ENCODE measurements at places on chromosomes 13 and 19.
A peak's percentile ranks its signal among the peaks of the same experiment; 100 is the strongest.

DNA sequence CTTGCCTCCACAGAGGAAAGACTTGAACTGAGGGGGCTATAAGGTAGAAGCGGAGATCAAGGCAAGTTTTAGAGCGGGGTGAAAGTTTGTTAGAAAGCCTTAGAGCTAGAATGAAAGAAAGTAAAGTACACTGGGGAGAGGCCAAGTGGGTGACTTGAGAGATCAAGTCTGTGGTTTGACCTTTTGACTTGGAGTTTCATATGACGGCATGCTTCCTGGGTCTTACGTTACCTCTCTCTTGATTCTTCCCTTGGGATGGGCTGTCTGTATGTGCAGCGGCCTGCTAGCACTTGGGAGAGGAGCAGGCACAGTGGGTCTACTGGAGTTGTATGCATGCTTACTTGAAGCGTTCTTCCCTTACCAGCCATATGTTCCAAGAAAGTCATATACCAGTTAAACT is 1768.5 kb downstream of the PCDH9 start:
- H3K27ac ChIP-seq, result no peak overlapping the region
- H3K27me3 ChIP-seq, result no peaks in the 10 kb centered on the region
- no peaks in the 10 kb centered on the region for H3K4me1 ChIP-seq
- no peaks in the 10 kb centered on the region for H3K36me3 ChIP-seq

DNA sequence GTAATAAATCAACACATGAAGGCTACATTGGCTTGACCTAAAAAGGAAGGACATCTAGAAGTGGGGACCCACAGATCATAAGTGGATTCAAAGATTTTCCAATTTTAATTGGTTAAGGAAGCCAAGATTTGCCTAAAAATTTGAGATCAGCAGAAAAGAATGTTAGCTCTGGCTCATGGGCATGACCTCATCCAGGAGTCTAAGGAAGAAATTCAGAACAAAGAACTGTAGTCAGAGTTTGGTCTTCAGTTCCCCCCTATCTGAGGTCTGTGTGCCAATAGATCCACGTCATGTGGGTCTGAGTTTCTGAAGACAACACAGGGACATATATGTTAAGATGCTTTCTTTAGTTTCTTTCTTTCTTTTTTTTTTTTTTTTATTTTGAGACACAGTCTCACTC is 648.8 kb upstream of the SPRY2 start:
- no peaks in the 10 kb centered on the region for H3K4me1 ChIP-seq
- no peak overlapping the region for H3K27ac ChIP-seq
- H3K27me3 ChIP-seq, result no peaks in the 10 kb centered on the region
- H3K36me3 ChIP-seq, result no peaks in the 10 kb centered on the region
- no peak overlapping the region for H3K4me3 ChIP-seq

- H3K4me1 ChIP-seq, result no peaks in the 10 kb centered on the region
- no peak overlapping the region for H3K27ac ChIP-seq
- H3K4me3 ChIP-seq, result no peak overlapping the region
- H3K27me3 ChIP-seq, result no peaks in the 10 kb centered on the region
Measured at GRCh38 chr13:32060401-32060878, 28.9 kb downstream of the FRY start.

GRCh38 chr13:33787051-33787591 is 30.8 kb upstream of the RFC3 start:
- H3K4me3 ChIP-seq, result peak overlapping the region; percentile 12
- H3K27ac ChIP-seq, result no peak overlapping the region
- H3K4me1 ChIP-seq, result no peaks in the 10 kb centered on the region

- H3K27ac ChIP-seq, result peak overlapping the region; percentile 85
- H3K27me3 ChIP-seq, result no peaks in the 10 kb centered on the region
- no peak for DNase-seq
- peak overlapping the region; percentile 62 for H3K4me3 ChIP-seq
- no peaks in the 10 kb centered on the region for H3K36me3 ChIP-seq
Measured at GRCh38 chr13:41018602-41018948, 541 bp downstream of the ELF1 start.

DNA sequence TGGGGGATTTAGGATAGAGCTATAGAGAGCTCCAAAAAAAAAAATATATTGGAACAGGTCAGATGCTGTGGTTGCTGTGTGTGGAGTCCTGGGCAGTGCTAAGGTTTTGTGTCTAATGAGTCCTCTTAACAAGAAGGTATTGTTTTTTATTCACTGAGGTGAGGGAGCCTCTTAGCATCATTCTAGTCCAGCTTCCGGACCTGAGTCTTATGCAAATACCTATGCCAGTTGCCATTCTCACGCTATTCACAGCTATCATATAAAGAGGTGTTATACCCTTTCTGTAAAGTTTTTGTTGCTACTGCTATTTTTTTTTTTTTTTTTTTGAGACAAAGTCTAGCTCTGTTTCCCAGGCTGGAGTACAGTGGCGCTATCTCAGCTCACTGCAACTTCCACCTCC is 1.4 kb downstream of the NLRP2 start:
- H3K4me1 ChIP-seq, result no peaks in the 10 kb centered on the region
- H3K27me3 ChIP-seq, result no peaks in the 10 kb centered on the region
- no peak overlapping the region for H3K4me3 ChIP-seq
- no peaks in the 10 kb centered on the region for H3K36me3 ChIP-seq
- no peak overlapping the region for H3K27ac ChIP-seq

DNA sequence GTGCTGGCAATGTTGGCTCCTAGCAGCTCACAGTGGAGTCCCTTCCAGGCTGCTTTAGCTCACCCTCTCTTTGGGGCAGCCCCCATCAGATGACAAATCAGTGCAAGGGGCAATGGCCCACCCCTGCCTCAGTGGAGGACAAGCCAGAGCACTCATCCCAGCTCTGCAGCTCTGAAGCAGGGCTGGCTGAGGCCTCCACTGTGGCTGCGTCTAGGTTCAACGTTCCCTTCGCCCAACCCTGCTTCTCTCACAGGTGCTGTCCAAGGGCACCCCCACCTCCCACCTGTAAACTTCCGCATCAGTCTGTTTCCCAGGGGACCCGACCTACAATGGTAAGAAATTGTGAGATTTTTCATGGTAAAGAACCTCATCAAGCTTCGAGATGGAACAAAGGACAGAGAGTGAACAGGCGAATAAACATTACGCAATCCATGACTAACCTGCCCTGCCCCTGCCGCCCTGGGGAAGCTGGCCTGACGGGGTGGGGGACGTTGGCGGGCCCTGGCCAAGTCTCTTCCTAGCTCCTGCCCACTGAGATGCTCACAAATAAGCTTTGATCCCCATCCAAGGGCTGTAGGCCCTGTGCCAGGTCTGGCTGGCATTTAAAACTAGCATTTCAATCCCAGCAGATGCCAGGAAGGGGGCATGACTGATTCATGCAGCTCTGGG is 40.5 kb downstream of the DZIP1 start:
- H3K27ac ChIP-seq, result peak overlapping the region; percentile 45
- no peak for DNase-seq
- no peak overlapping the region for H3K4me3 ChIP-seq
- H3K27me3 ChIP-seq, result no peaks in the 10 kb centered on the region
- peaks cover 11% of the 10 kb centered on the region for H3K36me3 ChIP-seq

DNA sequence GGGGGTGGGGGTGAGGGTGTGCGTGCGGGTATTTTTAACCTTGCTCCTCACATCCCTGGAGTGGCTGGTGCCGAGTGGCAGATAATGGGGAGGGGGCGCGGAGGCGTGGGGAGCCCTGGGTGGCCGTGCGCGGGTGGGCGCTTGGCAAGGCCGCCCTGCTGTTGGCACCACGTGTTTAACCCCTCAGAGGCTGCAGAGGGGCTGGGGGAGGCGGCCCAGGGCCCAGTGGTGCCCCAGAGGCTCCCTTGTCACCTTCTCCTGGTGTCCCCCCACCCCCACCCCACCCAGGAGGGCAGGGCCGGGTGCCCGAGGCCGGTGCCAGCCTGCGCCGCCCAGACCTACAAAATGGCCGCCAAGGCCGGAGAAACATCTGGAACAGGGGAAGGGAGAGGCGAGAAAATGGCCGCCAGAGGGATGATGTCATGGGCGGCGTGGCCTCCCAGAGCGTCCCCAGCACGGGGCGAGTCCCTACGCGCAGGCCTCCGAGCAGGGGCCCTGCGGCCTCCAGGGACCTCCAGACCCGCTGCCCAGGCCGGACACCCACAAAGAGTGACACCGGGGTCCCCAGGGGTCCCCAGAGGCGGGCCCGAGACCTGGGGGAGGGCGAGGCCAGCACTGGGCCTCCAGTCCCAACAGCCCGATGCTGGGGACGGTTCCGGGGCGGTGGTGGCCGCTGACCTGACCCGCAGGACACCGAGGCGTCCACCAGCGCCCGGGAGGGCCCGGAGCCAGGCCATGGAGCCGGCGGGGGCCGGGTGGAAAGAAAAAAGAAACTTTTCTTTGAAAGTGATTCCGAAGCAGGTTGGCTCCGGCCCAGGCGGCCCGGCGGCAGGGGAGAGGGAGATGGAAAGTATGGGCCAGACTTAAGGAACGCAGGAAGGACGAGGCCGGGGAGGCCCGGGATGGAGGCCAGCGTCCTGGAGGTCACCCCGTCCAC is 38.2 kb downstream of the NFIC start:
- H3K27me3 ChIP-seq, result no peaks in the 10 kb centered on the region
- no peak for DNase-seq
- H3K36me3 ChIP-seq, result no peaks in the 10 kb centered on the region

- no peaks in the 10 kb centered on the region for H3K36me3 ChIP-seq
- no peaks in the 10 kb centered on the region for H3K4me1 ChIP-seq
- H3K27me3 ChIP-seq, result peaks cover 13% of the 10 kb centered on the region
Measured at GRCh38 chr19:3266092-3266693, 41.7 kb downstream of the CELF5 start.
